ENCODE measurements at places on chromosomes 4 and X.

- no peak for DNase-seq
Observed at GRCh38 chr4:57071326-57071725, 38.9 kb downstream of the IGFBP7 start.

GRCh38 chr4:173626277-173626676 is 96.2 kb upstream of the HAND2 start:
- DNase-seq = no peak

GRCh38 chr4:126705266-126705665 is 927.5 kb upstream of the INTU start:
- DNase-seq = no peak

DNA sequence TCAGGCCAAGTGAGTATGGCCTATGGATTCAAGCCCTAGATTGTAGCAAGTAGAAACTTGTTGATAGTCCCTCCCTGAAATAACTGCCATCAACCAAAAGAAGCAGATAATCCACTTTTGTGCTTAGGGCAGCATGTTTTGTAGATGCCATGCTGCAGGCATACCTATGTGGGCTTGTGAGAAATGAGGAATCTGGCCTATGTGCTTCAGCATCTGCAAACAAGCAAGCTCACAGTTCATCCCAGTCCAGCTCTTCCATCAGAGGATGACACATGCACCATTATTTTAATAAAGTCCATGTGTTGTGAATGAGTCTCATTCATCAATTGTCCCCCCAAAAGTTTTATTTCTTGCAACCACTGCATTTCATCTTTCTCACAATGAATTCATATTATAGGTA is 421.9 kb upstream of the DIPK2B start:
- DNase-seq = no peak

GRCh38 chr4:18012807-18013462 is 8.6 kb downstream of the LCORL start:
- DNase-seq = no peak

DNA sequence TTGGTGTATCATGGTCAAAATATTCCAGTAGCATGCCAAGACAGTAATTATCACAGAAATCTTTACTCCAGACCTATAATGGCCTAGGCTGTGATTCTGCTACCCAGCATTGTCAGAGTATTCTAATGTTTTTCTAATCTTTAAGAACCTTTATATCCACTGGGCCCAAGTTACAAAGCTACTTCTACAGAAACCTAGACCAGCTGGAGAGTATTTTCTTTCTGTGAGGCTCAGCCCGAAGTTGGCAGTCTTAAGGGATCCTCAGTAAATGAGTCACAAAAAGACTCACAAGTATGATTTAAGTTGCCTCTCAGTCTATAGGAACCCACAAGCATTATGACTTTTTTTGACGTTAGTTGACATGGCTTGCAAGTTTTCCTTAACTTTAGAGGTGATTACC is 638.5 kb upstream of the FAM241A start:
- DNase-seq = no peak

DNA sequence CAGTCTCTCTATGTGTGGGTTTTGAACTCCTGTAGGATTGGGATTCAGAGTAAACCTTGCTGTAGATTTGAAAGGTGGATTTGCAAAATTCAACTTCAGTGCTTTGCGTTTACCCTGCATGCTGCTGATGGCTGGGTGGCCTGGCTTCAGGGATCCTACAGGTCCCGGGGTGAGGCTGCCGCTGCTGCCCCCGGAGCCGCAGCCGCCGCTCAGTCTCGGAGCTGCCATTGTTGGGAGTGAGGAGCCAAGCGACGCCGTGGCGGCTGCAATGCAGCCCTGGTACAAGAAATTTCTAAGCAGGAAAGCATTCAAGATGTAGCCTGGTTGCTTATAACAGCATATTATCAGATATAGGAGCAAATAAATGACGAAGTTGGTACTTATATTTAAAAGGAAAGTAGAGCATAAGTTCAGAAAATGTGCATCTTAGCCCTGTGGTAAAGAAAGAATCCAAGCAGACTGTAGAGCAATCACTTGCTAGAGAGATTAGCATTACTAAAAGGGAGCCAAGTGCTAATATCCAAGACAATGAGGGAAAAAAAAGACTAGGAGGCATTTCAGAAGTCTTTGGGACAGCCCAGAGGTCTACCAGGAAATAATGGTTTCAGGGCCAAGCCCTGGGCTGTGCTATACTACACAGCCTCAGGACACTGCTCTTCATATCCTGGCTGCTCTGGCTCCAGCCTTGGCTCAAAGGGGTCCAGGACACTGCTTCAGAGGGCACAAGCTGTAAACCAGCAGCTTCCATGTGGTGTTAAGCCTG is 36.9 kb upstream of the CHIC1 start:
- DNase-seq = no peak

GRCh38 chrX:134572816-134573682 is 85.2 kb downstream of the PLAC1 start:
- DNase-seq = no peak

- no peak for DNase-seq
Observed at GRCh38 chr4:17038510-17039176, 140.2 kb upstream of the LDB2 start.

DNA sequence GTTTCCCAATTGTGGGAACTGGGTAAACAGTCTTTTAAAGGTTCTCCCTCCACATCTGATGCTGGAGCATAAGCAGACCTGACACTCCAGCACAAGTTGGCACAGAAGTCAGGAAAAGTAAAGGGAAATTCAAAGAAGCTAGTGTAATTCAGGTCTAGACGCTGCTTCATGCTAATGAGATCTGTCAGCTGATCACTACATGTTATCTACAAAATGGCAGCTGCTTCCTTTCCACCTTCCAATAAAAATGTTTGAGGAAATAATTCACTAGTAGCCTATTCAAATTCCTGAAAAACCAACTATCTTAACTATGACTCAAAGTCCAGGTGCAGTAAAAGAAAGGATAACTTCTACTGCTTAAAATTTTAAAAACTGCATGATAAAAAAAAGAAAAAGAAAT is 29.3 kb downstream of the DCAF8L2 start:
- no peak for DNase-seq

GRCh38 chrX:50180073-50180940 is 20.5 kb downstream of the AKAP4 start:
- no peak for DNase-seq

DNA sequence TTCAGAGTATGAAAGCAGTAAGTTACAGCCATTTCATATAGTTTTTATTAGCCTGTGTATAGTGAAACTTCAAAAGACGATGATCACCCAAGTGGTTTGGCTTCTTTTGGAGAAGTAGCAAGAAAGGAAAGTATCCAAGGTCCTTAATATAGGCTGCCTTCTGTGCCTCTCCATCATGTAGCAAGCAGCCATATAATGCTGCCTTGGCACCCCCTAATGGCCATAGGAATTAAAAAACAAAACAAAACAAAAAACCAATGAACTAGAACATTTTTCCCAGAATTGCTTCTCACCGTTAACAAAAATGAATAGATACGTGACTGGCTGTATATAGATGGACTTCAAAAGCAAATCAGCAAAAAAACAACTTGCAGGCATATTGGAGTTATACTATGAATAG is 18.9 kb downstream of the LAMP2 start:
- no peak for DNase-seq

- no peak for DNase-seq
Observed at GRCh38 chr4:40562208-40562607, 67.5 kb downstream of the RBM47 start.

- DNase-seq = no peak
Observed at GRCh38 chr4:152983221-152983620, 47.1 kb downstream of the FHDC1 start.

DNA sequence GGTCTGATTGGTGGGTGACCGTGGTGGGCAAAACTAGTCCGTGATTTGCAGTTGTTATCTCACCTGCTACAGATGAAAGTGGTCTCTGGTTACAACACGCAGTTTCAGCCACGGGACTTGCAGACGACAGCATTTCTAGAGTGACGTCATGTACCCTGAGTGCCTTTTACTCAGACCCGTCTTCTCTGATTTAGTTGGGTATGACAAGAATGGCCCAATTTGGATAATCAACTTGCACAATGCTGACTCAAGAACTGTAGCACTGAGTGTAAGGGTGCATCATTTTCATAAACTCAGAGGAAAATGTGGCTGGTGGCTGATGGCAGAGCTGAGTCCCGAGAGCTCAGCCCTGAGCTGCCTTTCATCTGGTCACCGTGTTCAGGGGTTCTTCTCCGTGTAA is 281.4 kb upstream of the FRG1 start:
- DNase-seq = no peak

DNA sequence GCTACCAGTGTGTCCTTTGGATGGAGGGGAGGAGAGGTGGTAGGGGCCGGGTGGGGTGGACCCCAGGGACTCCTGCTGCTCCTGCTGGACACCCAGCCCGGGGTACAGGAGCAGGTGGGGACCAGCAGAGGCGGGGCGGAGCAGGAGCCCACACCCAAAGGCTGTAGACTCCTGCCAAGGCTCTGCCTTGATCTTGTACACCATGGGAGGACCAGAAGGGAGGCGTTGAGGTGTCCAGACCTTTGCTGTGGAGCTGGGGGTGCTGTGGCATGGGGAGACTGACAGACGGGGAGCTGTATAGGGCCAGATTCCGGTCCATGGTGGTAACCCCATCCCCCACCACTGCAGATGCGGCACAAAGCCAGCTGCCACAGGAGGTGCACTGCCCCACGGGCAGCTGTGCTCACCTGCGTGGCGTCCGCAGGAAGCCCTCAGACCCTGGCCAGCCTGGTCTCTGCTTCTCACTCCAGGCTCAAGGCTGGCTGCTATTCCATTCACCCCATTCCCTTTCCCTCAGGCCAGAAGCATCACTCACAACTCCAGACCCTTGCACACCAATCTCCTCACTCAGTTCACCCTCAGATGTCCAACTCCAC is 5.0 kb upstream of the SLC26A1 start:
- no peak for DNase-seq

- DNase-seq = no peak
Observed at GRCh38 chr4:166658585-166658984, 575.7 kb downstream of the SPOCK3 start.

DNA sequence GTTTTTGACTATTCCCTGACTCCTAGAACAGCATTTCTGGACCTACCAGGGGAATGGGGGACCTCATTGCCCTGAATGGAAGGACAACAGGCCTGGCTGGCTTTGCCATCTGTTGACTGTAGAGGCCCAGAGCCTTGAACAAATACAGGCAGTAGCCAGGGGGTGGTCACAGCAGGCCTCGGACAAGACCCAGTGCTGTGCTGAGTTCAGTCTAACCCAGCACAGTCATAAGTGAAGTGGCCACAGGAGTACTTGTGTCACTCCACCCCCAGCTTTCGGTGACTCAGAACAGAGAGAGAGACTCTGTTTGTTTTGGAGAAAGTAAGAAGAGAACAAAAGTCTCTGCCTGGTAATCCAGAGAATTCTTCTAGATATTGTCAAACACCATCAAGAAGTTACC is 310.0 kb downstream of the PRR32 start:
- DNase-seq = no peak

DNA sequence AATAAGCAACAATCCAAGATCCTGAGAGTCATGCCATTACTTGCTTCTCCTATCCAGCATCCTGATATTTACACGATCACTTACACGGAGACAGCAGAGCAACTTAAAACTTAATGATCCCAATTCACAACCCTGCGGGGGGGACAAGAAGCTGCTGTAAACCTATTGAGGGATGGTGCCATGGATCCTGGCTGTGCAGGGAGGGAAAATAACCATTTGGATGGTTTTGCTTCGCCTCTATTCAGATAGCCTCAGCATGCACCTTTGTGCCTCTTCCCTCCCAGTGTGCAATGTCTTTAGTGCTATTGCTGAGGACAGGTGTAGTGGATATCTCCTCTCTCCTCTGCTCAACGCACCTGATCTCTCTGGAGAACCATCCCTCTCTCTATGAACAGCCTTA is 89.7 kb upstream of the PPARGC1A start:
- DNase-seq = no peak

DNA sequence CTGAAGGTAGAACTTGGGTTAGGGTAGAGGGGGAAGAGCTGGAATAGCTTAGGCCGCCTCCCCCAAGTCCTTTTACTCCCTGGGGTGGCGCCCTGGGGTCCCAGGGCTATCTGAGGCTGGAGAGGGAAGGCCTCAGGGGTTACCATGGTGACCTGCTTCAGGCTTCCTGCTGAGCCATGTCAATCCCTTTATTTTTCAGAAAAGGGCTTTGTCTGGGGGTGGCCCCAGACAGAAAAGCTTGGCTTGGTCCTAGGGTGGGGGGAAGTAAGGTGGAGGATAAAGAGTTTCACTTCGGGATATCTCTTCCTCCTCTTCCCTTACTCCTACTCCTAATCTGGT is 6.3 kb downstream of the EFNB1 start:
- DNase-seq = no peak

DNA sequence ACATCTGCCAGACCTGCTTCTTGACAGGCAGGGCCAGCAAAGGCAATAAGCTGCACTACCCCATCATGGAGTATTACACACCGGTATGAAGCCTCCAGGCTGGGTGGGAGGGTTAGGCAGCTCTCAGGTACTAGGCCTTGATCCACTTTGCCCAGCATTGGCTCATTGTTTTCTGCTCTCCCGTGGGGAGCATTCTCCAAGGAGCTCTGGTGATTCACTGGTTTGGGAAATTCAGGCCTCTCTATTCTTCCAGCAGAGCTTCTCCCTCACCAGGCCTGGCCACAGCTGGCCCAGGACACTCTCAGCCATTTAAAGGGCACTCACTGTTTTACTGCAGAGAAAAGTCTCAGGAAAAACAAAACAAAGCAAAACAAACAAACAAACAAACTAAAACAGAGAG is 33.0 kb downstream of the DRP2 start:
- DNase-seq = no peak

DNA sequence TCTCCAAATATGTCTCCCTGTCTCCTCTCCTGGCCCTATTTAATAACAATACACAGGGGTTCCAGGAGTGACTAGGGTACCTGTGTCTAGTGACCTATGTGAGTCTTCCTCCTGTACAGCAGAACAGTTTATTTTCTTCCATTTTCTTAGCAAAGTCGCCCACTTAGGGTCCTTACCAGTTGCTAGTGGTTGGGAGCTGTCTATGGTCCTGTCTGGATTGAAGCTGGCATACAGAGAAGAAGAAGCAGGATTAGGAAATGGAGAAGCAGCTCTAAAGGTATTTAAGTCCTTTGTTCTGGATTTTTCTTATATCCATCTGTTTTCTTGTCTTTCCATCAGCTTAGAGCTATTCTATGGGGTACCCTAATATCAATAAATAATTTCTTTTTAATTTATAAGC is 587.1 kb upstream of the CPEB2 start:
- no peak for DNase-seq

- DNase-seq = no peak
Observed at GRCh38 chrX:138287205-138287877, 424.2 kb downstream of the FGF13 start.

- no peak for DNase-seq
Observed at GRCh38 chrX:75786290-75786689, 1.2 kb upstream of the MAGEE2 start.

DNA sequence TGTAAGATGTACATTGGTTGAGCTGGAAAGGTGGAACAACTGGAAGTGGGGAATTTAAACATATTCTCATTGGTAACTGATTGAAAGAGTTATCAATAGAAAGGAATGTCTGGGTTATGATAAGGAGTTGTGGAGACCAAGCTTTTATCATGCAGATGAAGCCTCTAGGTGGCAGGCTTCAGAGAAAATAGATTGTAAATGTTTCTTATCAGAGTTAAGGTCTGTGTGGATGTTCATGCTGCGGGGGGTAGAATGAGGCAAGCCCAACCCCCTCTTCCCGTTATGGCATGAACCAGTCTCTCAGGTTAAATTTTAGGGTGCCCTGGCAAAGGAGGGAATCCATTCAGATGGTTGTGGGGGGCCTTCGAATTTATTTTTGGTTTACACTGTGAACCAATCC is 16.0 kb downstream of the ARSD start:
- DNase-seq = no peak
